SK-N-SH (cell line): ENCODE measurements at places on chromosomes 12 and 14. TPM values are rescaled to one million over a fixed set of nuclear protein-coding genes. Genes with fewer than 3 reads are reported as not detected.

GRCh38 chr12:64392221-64392620 lies 1.7 kb upstream of the C12orf56 start:
- no peak for DNase-seq
- no peaks in the 10 kb centered on the region for H3K36me3 ChIP-seq
- H3K27me3 ChIP-seq: no peaks in the 10 kb centered on the region
- no peak overlapping the region for H3K4me3 ChIP-seq

Gene RNASE8
- polyA plus RNA-seq: not detected in 2 replicates

Gene CLEC2B
- polyA plus RNA-seq: not detected in 2 replicates

Gene TAS2R31
- polyA plus RNA-seq: 0.16 and 0.39 TPM in 2 replicates

Gene CCDC198
- not detected in 2 replicates for polyA plus RNA-seq

- no peaks in the 10 kb centered on the region for H3K4me1 ChIP-seq
- no peak overlapping the region for H3K4me3 ChIP-seq
- no peaks in the 10 kb centered on the region for H3K27me3 ChIP-seq
- DNase-seq: no peak
- H3K36me3 ChIP-seq: no peaks in the 10 kb centered on the region
These were observed 11.8 kb upstream of the AMN1 start for GRCh38 chr12:31740628-31741027.

DNA sequence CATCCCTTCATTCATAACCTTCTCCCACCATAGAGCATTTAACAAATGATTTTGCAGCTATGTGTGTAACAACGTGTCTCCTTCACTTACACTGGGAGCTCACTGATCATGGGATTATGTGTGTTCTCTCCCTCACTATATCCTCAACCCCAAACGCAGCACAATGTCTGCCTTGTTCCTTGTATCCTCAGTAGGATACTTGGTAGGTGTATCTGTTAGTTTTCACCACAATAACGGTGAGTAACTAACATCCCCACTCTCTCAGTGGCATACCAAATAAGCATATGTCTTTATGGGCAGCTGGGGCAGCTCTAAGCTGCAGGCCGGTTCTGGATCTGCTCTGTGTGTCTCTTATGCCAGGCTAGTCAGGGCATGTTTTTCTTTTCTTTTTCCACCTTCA lies 166.7 kb upstream of the PWP1 start:
- DNase-seq: no peak
- H3K27ac ChIP-seq: no peak overlapping the region
- no peaks in the 10 kb centered on the region for H3K27me3 ChIP-seq
- no peak overlapping the region for H3K4me3 ChIP-seq

Gene SLC24A4
- polyA plus RNA-seq: 0.07 and 0.13 TPM in 2 replicates

DNA sequence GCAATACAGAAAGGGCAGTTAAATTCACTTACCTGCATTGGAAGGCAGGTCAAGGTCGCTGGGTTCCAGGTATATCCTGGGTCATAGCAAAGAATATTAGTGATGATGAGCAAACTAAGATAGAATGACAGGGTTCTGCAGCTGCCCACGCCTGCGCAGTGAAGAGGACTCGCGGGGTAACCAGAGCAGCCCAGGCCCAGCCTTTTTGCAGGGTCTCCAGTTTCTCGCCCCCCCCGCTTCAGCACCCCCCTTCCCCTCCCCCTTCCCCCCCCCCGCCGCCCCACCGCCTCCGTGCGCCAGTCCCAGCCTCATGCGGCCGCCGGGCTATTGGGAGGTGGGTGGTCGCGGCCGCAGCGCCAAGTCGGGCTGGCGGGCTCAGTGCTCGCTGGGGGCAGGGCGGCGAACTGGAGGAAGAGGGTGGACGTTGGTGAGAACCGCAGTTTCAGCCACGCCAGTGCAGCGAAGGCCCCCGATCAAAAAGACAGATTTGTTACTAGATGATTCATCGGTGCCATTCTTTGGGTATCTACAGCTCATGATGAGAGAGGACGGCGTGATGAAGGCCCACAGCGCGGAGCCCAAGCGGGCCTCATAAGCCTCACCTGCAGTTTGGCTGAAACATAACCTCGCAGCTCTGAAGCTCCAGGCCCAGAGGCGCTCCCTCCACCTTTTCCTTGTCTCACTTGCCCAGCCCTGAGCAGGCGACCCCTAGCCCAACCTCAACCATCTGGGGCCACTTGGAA lies 20.2 kb downstream of the SLC2A3 start:
- no peaks in the 10 kb centered on the region for H3K27me3 ChIP-seq
- H3K36me3 ChIP-seq: no peaks in the 10 kb centered on the region
- H3K4me3 ChIP-seq: no peak overlapping the region
- DNase-seq: peak; percentile 9

DNA sequence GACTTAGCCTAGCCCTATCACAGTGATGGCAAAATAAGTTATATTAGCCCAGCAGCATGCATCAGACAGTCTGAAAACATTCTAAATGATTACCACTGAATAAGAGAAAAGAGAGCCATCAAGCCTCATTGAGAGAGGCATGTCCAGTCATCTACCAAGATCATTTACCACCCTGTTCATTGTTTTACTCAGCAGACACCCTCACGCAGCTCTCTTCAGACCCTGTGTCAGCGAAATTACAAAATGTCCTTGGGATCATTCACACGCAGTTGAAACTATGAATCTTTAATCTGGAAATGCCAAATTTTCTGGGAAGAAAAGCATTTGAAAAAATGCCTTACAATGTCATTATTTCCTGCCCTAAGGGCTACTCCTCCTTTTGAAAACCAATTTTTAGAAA lies 89.5 kb downstream of the PTPRO start:
- no peaks in the 10 kb centered on the region for H3K4me1 ChIP-seq
- H3K27ac ChIP-seq: no peak overlapping the region
- no peak overlapping the region for H3K4me3 ChIP-seq
- DNase-seq: no peak
- no peaks in the 10 kb centered on the region for H3K36me3 ChIP-seq

DNA sequence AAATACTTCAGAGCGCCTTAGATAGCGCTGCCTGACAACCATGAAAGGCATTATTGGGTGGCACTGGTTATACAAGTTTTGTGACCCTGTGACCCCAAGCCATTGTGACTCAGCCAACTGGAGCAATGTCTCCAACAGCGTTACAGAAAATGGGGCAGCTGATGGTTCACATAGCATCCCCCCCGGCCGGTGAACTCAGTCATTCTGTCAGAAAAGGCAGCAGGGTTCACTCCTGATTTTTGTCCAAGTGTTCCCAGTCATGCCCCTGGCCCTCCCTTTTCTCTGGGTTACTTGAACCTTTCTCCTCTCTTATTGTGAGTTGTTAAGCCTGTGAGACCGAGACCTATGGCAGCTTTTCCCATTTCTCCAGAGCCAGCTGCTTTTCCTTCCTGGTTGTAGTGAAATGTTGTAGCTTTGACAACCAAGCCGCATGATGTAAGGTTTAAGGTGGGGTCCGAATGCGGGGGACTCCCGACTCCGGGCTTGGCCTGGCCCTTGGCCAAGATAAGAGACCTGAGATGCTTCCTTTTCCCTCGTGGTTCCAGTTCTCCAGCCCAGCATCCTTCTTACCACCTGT lies 22.0 kb downstream of the CD9 start:
- peaks cover 23% of the 10 kb centered on the region; the same call in 1 of the 2 replicates for H3K4me1 ChIP-seq
- H3K36me3 ChIP-seq: no peaks in the 10 kb centered on the region
- H3K27me3 ChIP-seq: no peaks in the 10 kb centered on the region
- H3K27ac ChIP-seq: no peak overlapping the region

Gene OTOGL
- 0.61 and 0.97 TPM in 2 replicates for polyA plus RNA-seq

DNA sequence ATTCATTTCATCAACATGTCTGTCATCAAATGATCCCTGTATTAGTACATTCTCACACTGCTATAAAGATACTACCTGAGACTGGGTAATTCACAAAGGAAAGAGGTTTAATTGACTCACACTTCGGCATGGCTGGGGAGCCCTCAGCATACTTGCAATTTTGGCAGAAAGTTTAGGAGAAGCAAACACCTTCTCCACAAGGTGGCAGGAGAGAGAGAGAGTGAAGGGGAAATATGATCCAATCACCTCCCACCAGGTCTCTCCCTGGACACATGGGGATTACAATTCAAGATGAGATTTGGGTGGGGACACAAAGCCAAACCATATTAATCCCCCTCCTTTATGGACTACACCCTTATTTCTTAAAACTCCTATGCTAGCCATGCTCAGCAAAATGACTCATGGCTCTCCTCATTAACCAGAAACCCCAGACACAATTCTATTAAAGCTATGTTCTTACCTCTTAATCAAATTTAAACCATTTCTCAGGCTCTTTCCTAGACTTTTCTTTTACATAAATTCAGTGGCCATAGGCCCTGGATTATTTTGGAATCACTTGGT lies 932.3 kb downstream of the FLRT2 start:
- H3K27me3 ChIP-seq: no peaks in the 10 kb centered on the region
- H3K4me3 ChIP-seq: no peak overlapping the region
- no peak overlapping the region for H3K27ac ChIP-seq
- no peaks in the 10 kb centered on the region for H3K4me1 ChIP-seq

DNA sequence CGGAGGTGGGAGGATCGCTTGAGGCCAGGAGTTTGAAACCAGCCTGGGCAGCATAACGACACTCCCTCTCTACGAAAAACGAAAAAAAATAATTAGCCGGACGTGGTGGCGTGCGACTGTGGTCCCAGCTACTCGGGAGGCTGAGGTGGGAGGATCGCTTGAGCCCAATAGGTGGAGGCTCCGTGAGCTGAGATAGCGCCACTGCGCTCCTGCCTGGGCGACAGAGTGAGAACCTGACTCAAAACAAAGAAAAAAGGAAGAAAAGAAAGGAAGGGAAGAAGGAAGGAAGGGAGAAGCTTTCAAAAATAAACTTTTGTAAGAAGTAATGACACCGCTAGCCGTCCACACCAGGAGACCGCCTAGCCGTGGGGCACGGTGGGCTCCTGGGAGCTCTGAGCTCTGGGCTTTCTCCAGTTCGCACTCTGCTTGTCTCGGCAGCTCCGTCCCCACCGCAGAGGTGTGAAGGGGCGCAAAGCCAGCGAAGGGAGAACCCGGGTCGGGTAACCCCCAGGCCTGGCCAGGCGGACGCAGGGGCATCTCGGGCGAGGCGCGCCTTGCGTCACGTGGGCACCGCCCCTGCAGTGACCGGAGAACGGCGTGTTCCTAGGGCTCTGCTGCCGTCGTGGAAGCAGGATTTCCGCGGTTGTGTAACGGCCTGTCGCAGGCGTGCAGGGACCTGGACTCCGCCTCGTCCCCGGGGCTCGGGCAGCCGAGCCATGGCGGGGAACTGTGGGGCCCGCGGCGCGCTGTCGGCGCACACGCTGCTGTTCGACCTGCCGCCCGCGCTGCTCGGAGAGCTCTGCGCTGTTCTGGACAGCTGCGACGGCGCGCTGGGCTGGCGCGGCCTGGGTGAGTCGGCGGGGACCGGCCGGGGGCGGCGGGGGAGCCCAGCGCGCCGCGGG lies at the start of gene IRAK3:
Gene IRAK3 (plus strand): TSS at position 631 of the 902 bp plus-strand sequence. CDS start 86 bp downstream, at position 717.
- H3K4me1 ChIP-seq: no peaks in the 10 kb centered on the region
- peak within 1 kb of the TSS; percentile 47; the same call in 1 of the 2 replicates for H3K4me3 ChIP-seq
- no peak within 1 kb of the TSS for H3K27ac ChIP-seq
- H3K27me3 ChIP-seq: peaks cover 56% of the 10 kb centered on the region

GRCh38 chr14:103593577-103593976 lies 30.8 kb downstream of the COA8 start:
- H3K36me3 ChIP-seq: peaks cover 4% of the 10 kb centered on the region; the same call in 1 of the 2 replicates
- no peak for DNase-seq
- H3K4me3 ChIP-seq: no peak overlapping the region
- no peaks in the 10 kb centered on the region; the same call in 1 of the 2 replicates for H3K4me1 ChIP-seq
- H3K27ac ChIP-seq: no peak overlapping the region

DNA sequence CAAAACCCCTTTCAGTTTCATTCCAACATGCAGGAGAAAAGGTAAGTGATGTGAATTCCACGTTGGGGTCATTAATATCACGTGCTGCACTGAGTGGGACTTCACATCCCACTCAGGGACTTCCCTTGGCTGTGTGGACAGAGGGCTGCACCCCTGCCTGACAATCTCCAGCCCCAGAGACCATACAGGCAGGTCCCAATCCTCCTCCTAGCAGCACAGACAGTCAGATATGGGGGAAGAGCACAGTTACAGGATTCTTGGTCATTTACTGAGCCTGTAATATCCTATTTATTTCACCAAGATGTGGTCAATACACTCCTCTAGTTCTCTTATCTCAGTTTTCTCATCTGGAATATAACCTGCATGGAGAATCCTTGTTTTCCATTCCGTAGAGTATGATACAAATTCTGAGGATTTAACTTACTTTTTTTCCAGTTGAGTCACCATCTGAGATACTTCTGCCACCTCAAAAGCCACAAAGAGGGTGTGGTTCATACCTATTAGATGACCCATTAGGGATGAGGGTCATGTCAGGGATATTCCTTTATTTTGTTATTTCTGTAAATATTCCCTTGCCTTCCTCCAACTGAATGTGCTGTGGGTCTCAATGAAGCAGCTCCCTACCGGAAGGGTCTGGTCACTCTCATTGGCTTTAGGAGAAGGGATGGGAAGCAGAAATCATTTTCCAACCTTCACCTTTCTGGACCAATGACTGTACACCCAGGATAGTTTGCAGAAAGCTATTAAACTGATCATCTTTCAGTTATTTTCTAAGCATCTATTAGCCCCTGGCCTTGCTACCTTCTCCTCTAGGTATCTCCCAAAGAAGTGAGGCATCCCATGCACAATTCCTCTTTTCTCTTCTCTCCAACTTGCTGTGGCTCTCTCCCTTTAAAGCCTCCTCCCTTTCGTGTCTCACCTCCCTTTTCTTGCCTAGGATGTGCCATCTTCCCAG lies 43.0 kb upstream of the NTF3 start:
- no peaks in the 10 kb centered on the region for H3K36me3 ChIP-seq
- no peak for DNase-seq
- no peaks in the 10 kb centered on the region for H3K4me1 ChIP-seq

DNA sequence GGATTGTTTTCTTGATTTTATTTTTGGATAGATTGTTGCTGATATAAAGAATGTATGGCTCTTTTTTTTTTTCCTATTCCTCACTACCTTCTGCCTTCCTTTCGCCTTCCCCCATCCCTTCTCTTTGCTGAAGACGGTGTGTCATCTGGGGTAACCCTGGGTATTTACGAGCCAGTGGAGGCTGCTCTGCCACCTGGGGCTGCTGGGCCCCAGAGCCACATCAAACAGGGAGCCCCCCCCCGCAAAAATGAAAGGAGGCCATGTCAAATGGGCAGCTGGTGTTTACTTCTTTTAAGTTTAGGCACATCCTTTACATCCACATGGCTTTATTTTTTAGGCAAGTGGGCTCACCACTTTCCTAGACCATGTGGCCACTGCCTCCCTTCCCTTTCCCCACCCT lies 25.4 kb downstream of the CHST11 start:
- H3K4me3 ChIP-seq: no peak overlapping the region
- no peak overlapping the region for H3K27ac ChIP-seq
- H3K4me1 ChIP-seq: no peaks in the 10 kb centered on the region
- H3K27me3 ChIP-seq: no peaks in the 10 kb centered on the region
- H3K36me3 ChIP-seq: no peaks in the 10 kb centered on the region

DNA sequence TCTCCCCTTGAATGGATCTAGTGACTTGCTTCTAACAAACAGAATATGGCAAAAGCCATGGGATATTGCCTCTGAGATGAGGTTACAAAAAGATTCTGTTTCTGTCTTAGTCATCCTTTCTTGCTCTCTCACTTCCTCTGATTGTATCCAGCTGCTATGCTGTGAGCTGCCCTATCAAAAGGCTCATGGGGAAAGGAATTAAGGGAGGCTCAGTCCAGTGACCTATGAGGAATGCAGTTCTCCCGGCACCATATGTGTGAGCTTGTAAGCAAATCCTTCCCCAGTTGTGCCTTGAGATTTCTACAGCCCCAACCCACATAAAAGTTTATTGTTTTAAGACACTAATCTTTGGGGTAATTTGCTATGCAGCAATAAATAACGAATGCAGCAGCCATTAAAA lies 183.1 kb downstream of the KLHL28 start:
- no peaks in the 10 kb centered on the region for H3K27me3 ChIP-seq
- no peaks in the 10 kb centered on the region for H3K4me1 ChIP-seq
- no peak overlapping the region for H3K4me3 ChIP-seq
- H3K36me3 ChIP-seq: no peaks in the 10 kb centered on the region
- no peak for DNase-seq
